Hepatic stellate cell (primary cell): ENCODE measurements at places on chromosomes 16 and 17.

- no peak for DNase-seq
Observed at GRCh38 chr17:58332778-58333735, 4.5 kb upstream of the TSPOAP1 start.

DNA sequence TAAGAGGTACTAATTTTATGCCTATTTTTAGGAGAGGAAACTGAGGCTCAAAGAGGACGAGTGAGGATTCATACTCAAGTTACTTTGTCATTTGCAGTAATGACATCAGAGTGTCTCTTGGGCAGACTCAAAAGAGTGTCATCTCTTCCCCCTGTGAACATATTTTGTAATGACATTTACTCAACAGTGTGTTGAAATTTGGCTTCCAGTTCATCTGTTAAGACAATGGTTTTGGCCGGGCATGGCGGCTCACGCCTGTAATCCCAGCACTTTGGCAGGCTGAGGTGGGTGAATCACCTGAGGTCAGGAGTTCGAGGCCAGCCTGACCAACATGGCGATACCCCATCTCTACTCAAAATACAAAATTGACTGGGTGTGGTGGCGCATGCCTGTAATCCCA is 28.9 kb downstream of the WFDC1 start:
- no peak for DNase-seq

DNA sequence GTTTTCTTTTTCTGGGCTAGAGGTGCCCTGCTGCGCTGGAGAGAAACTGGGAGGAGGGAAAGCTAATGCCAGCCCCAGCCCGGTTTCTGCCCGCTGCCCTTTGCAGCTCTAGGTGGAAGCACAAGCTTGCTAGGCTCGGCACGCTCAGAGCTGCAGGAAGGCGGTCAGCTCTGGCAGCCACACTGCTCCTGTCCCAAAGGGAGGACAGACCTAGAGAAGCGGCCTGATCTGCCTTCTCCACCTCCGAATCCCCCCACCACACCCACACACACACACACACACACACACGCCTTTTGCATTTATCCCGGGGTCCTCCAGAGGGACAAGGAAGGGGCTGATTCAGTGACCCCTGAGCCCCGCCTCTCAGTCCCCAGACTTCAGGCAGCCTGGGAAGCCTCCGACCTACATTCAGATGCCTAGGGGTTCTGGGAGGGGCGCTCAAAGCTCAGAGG is 418.1 kb downstream of the SOX9 start:
- no peak for DNase-seq

DNA sequence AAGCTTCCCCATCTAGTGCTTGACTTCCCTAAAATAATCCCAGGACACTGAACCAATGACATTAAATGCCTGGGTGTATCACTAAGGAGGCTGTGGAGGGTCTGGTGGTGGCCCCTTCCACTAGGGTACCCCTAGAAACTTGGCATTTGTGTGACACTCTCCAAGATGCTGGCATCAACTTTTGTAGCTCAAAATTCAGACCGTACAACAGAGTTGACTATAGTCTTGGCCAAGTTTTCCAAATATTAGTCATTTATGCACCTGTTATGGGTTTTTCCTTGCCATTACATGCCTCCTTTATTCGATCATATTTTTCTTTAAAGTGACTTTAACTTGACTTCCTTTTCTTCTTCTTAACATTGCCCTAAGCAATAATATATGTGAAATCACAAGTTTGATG is 124.8 kb upstream of the CACNG3 start:
- no peak for DNase-seq

DNA sequence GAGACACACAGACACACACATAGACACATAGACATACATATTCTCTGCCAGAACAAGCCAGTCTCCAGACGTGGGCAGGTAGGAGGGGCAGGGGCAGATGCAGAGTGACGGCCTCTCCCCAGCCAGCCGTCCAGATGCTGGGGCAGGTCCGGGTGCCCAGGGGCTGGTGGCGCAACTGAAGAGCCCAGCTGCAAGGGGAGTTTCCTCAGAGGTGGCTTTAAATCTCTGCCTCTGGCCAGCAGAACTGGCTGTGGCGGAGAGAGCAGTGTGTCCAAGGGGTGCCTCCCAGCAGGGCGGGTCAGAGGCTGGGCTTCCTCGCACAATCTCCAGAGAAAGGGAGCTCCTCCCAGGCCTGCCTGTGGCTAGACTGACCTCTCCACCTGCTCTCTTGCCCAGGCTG is 9.4 kb upstream of the GCGR start:
- DNase-seq, result no peak

GRCh38 chr17:51660266-51660665 is 399.9 kb downstream of the UTP18 start:
- no peak for DNase-seq

- no peak for DNase-seq
Observed at GRCh38 chr16:53281280-53281679, 153.0 kb upstream of the RBL2 start.

- no peak for DNase-seq
Observed at GRCh38 chr16:19432429-19432828, 14.7 kb downstream of the TMC5 start.

DNA sequence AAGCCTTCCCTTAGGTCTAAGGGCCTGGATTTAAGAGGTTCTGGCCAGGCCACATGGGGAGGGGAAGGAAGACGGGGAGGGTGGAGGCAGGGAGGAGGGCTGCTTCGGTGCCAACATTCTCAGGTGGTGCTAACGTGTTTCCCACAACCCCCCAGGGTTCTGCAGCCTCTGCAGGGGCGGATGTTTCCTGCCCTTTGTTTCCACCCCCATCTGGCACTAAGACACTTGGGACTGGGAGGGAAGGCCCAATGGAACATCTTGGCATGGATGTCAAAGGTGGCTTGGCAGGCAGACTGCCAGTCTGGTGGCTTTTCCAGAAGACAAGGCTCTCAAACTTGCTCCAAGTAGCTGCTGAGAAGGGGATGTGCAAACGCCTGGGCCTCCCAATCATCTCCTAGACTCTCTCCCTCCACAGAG is 12.7 kb downstream of the HIC1 start:
- DNase-seq, result no peak

DNA sequence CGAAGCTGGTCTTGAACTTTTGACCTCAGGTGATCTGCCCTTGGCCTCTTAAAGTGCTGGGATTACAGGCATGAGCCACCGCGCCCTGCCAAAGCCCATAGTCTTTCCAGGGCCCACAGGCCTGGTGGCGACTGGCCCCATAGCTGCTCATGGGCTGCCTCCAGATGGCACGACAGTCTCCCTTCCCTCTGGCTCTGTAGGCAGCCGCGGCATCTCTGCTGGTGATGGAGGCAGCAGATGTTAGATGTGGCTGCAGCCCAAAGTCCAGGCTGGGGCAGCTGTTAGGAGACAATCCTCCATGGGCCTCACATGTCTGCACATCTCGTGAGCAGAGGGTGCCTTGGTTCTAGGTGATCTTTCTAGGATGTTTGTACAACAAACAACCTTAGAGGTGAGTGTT is 69.7 kb upstream of the DNAJA2 start:
- no peak for DNase-seq

GRCh38 chr16:30644334-30644830 is 6.4 kb upstream of the PRR14 start:
- no peak for DNase-seq

DNA sequence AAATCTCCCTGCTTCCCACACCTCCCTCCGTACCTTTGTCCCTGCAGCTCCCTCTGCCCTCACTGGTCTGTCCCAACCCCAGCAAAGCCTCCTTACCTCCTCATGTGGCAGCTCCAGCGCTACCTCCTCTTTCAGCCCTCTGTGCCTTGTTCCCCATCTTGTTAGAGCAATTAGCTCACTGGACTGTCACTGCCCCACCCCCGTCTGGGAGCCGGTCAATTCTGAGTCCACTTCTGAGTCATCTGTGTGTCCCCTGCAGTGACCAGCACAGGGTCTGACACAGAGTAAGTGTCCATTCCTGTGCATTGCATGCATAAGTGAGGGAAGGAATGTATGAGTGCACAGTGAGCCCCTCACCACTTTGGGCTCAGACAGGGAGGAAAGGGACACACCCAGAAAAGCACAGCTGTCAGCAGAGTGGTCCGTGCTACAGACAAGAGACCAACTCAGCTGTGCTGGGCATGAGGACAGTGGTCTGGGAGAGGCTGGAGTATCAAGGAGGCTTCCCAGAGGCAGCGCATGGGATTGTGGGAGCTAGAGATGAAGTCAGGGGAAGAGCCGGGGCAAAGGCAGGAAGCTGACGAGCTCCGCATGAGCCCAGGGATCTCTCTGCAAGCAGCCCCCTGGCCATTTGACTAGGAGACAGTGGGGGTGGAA is 45.9 kb downstream of the PITPNM3 start:
- peak; percentile 66 for DNase-seq

GRCh38 chr17:11467639-11468038 is 130.6 kb upstream of the DNAH9 start:
- DNase-seq, result no peak

- DNase-seq, result no peak
Observed at GRCh38 chr16:19678804-19679203, 39.2 kb downstream of the KNOP1 start.

GRCh38 chr16:29876594-29877249 is 13.7 kb upstream of the CDIPT start:
- DNase-seq, result no peak

GRCh38 chr17:55433629-55434422 is 12.2 kb upstream of the MMD start:
- peak; percentile 81 for DNase-seq

GRCh38 chr17:67624886-67625656 is 92.7 kb upstream of the NOL11 start:
- no peak for DNase-seq

DNA sequence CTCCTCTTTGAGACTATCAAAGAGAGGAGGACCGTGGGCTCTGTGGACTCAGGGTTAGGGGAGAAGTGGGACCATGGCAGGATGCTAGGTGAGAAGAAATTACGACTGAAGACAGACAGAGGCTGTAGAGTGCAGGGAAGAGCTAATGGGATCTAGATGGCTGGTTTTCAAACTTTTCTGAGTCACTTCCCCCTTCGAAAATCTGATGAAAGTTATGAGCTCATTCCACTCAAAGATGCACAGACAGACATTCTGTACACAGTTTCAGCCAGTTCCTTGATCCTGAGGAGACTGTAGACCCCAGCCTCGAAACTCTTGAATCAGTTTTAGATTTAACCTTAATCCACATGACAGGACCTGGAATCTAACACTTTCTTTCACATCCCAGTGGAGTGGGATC is 40.7 kb downstream of the RGS9 start:
- peak; percentile 52 for DNase-seq

DNA sequence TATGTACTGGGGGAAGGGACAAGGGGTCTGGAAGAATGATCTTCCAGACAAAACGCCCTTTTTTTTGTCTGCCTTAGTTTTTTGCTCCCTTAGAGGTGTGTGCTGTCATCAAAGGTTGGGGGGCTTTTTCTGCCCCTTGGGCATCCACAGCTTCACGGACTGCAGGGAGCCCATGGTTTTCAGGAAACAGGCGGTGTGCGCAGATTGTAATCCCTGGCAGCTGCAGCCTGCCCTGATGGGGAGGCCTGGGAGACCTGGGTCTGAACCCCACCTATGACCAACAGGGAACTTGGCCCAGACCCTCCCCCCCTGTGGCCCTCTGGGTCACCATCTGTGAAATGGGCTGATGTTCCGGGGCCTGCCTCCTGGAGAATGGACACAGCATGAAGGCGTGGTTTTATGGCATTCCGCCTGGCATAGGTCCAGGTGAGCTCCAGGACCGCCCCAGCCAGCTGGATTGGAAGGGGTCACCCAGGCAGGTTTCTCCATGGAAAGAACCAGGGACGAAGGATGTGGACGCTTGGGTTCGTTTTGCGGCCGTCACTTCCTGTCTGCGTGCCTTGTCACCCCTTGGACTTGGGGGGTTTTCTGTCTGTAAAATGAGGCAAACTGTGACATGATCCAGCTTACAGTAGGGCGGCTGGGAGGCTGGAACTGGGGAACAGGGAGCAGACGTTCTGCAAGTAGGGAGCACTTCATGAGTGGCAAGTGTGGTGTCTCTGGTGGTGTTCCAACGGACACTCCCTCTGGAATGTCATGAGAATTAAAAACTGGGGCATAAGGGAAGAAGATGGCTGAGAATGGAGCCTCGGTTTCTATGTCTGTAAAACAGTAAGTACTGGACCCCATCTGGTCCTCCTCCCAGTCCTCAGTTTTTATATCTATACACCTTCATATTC is 1.5 kb downstream of the CPNE2 start:
- DNase-seq, result no peak

GRCh38 chr17:81727324-81728031 is 15.4 kb downstream of the SLC25A10 start:
- no peak for DNase-seq

- DNase-seq, result peak; percentile 71
Observed at GRCh38 chr17:65078441-65079160, 22.1 kb upstream of the GNA13 start.

GRCh38 chr16:25065899-25066298 is 45.6 kb upstream of the LCMT1 start:
- DNase-seq, result no peak

- DNase-seq, result peak; percentile 50
Observed at GRCh38 chr17:44556166-44556831, 985 bp upstream of the FZD2 start.

DNA sequence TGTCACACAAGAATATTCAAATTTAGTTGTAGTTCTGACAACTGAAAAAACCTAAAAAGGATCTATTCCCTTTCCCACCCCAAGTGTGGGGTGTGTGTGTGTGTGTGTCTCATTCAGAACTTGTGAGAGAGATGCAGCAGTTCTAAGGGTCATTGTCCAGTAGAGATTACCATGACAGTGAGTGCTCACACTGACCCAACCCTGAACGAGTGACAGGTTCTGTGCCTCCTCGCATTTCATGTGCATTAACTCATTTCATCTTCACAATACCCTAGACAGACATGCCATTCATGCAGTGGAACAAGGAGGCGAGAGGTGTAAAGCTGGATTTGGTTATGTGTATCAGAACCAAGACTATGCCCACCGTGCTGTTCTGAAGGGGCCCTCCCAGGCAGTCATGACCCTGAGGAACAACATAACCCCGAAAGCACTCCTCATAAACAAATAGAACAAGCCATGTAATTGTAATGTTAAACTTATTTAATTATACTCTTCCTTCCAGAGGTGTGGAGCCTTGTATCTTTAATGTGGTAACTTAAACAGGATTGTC is 102.1 kb downstream of the CLEC16A start:
- DNase-seq, result no peak

- DNase-seq, result no peak
Observed at GRCh38 chr17:49681106-49681979, 3.4 kb upstream of the SPOP start.

GRCh38 chr17:14986127-14986526 is 279.0 kb downstream of the PMP22 start:
- DNase-seq, result no peak

DNA sequence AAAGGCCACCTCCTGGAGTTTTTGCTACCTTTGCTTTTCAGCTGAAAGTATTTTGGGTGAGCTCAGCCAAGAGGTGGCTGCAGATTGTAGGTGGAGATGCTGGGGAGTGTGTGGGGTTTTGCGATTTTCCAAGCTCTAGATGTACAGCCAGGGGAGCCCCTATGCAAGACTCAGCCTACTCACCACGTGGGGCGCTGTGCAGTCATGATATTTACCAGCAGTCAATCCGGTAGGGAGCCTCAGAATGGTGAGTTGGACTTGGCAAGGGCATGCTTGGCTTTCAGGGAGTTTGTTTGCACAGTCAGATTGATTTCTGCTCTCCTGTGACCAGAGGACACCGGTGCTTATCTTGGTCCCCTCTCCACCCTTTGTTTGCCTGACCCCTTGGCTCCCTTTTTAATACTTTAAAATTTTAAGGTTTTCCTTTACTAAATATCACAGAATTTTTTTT is 175.3 kb downstream of the UTP18 start:
- DNase-seq, result peak; percentile 6
